ENCODE measurements at places on chromosomes 5 and 9. TPM values are rescaled to one million over a fixed set of nuclear protein-coding genes. Genes with fewer than 3 reads are reported as not detected.

DNA sequence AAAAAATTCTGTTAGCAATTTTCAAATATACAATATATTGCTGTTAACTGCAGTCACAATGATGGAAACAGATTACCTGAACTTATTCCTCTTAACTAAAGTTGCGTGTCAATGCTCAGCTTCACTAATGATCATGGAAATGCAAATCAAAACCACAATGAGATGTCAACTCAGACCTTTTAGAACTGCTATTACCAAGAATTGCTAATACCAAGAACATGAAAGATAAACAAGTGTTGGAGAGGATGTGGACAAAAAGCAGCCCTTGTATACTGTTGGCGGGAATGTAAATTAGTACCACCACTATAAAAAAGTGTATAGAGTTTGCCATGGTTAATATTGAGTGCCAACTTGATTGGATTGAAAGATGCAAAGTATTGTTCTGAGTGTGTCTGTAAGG is 1409.7 kb upstream of the CDH18 start:
- DNase-seq, result no peak

GRCh38 chr9:99182356-99182755 is 39.4 kb downstream of the ALG2 start:
- DNase-seq, result no peak

- DNase-seq, result no peak
These were observed 273.7 kb downstream of the CETN3 start for GRCh38 chr5:90135779-90136378.

DNA sequence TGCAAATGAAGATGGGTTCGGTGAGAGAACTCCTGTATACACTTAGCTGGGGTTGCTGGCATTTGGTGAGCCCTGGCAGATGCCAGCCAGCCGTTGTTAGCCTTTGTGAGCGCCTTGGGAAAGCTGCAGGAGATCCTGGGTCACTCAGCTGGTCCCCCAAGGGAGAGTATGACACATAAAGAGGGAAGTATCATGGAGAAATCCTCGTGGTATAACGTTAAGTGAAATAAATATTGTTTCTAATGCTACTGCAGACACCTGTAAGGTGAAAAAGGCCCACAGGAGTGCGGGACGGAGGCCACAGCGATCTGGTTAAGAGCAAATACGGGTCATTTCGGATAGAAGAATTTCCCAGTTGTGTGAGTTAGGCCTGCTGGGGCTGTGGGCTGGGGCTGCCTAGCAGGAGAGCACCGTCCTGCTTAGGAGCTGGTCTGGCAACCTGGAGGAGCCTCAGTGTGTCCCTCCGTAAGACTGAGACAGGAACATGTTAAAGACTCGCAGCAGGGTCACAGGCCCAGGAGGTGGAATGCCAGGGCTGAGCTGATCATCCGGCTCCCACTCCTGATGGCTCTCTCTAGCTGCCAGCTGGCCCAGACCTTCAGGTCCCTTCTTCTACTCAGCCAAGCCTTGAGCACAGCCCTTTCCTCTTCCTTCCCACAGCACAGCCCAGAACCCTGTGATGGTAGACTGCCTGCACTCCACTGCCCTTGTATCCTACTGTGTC is 4.9 kb downstream of the NKX2-5 start:
- DNase-seq, result no peak

- no peak for DNase-seq
These were observed 430.8 kb downstream of the ARHGEF28 start for GRCh38 chr5:74056789-74057164.

- peak; percentile 81 for DNase-seq
These were observed 142.3 kb downstream of the SMARCA2 start for GRCh38 chr9:2157277-2158110.

GRCh38 chr9:110994771-110995241 is 43.5 kb downstream of the LPAR1 start:
- no peak for DNase-seq

- DNase-seq, result no peak
These were observed 77.0 kb upstream of the TMC1 start for GRCh38 chr9:72444435-72444834.

DNA sequence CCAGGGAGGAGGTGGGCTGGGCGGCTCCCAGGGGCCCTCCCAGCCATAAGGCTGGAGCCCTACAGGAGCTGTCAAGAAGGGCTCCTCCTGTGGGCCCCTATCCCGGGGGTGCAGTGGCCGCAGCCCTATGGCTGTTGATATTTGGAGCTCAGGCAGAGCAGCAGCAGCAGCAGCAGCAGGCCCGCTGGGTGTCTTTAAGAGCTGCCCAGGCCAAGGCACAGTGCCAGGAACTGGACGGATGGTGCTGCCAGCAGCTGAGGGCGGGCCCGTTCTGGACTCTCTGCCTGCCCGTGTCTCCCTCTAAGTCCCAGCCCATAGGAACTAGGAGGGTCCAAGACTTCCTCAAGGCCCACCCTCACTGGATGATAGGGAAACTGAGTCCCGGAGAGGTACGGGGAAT is 3.6 kb downstream of the AK1 start:
- peak; percentile 75 for DNase-seq

GRCh38 chr5:127555826-127556225 is 38.4 kb downstream of the PRRC1 start:
- no peak for DNase-seq

DNA sequence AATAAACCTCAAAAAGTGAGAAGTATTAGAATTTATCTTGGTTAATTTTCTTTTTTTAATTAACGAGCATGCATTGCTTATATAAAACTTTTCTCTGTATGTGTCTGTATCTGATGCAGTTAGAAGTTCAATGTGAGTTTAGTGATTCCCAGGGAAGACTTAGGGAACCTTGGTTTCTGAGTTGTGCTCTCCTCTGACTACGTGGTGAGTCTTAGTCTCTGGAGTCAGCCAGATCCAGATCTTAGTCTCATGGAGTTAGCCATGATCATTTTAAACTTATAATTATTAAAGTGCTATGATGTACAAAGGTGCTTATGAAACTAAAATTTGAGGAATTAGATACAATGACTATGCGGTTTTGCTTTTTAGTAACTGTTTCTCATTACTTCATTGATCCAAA is 285.3 kb upstream of the DMRT1 start:
- DNase-seq, result no peak

GRCh38 chr9:133113163-133113948 is 7.7 kb downstream of the RALGDS start:
- DNase-seq, result no peak

- DNase-seq, result peak; percentile 86
These were observed at the start of the genes SURF1 and SURF2 for GRCh38 chr9:133356391-133357091. Gene SURF1 (minus strand): TSS chr9:133356487. CDS start chr9:133356453, 34 bp downstream. Gene SURF2 (plus strand): TSS chr9:133356550. CDS start chr9:133356593, 43 bp downstream.

DNA sequence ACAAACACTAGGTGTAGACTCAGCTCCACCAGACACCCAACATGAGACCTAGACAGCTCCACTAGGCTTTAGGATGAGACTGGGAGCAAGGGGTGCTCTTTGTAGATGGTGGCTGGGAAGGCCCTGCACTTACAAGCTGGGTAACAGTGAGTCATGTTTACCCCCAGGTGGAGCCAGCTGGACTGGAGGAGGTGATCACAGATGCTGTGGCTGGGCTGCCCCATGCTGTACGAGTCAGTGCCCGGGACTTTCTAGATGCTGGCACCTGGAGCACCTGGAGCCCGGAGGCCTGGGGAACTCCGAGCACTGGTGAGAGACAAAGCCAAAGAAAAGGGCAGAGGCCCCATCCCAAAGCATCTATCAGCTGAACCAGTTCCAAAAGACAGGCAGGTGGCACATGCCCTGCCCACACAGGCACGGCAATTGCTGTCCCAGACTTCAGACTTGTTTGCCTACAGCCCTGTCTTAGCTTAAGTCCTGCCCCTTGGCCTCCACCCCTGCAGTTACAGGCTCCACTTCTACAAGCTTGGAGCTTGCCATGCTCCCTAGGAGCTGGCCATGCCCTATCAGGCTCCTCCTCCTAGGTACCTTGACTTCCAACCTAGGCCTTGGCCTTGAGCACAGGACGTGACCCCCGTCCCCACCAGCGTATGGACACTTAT is 2.7 kb downstream of the CCL27 start:
- DNase-seq, result no peak

DNA sequence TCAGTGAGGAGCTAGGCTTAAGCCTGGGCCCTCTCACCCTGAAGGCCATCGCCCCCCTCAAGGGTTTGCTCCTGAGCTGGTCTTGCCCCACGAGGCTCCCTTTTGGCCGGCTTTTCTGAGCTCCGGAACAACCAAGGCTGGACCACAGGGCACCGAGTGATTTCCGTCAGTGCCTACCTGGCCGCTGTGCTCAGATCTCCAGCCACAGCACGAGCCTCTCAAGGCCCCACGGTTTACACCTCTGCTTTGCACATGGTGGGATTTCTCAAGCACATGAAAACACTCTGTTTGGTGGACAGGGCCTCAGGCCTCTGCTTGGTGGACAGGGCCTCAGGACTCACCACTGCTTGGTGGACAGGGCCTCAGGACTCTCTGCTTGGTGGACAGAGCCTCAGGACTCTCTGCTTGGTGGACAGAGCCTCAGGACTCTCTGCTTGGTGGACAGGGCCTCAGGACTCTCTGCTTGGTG is 15.8 kb downstream of the CLPTM1L start:
- no peak for DNase-seq

GRCh38 chr5:121189342-121190305 is 662.1 kb upstream of the FTMT start:
- peak; percentile 87 for DNase-seq

- no peak for DNase-seq
These were observed 15.0 kb downstream of the C9orf72 start for GRCh38 chr9:27558307-27558706.

DNA sequence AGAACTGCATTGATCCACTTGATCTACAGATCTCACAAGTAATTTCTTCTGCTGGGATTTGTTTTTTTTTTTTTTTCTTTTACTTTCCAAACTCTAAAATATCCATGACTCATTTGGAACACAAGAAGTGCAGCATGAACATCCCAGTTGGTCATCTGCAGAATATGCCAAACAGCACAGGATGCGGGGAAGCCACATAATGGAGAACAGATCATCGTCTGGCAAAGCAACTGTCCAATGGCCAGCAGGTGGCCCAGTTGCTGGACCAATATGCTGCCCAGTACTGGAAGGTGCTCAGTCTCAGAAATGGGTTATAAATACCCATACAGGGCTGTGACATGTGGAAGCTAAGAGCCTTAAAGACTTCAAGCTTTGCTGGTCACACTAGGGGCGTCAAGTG is 221.3 kb upstream of the TAS2R1 start:
- peak; percentile 75 for DNase-seq

DNA sequence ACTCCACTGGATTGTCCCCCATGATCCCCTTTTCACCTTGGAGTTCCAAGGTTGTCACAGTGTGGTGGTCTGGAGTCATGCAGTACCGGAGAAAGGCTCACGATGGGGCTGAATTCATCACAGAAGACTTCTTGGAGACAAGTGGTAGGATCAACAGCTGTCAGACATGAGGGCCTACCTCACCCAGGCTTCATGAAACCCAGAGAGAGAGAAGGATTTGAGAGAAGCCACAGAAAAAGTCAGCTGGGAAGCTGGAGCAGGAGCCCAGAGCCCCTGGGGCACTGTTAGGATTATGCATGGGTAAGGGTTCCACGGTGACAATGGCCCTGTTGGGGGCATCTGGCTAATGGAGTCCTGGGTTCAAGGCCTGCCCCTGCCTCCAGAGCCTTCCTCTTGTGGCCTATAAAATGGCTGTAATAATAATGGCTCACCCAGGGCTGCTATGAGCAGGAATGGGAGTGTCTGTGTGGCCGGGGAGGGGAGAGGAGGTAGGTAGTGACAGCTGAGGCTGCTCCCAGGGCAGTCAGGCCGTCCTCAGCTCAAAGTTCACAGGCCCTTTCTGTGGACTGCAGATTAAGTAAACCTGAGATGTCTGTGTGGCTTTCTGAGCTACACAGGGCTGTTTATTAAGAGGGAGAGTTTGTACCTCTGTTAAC is 910 bp downstream of the TRIM14 start:
- DNase-seq, result no peak

DNA sequence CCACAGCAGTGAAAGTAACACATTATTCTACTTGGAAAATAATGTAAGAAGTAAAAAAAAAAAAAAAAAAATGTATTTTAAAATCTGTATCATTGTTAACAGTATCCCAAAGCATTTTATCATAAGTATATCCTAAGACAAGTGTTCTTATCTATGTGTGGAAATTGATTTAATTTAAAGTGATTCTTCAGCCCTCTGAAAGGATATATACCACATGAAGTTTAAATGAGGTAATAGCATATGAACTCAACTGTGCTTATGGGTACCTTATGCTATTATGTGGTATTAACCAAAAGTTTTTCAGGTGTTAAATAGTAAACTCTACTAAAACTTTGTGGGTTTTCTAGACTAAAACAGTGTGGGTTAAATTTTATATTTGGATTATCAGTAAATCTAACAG is 2.8 kb upstream of the SECISBP2 start:
- DNase-seq, result no peak

- DNase-seq, result no peak
These were observed 1699.3 kb upstream of the CDH9 start for GRCh38 chr5:28737682-28738081.

- DNase-seq, result no peak
These were observed 654 bp downstream of the ADAMTS2 start for GRCh38 chr5:179344431-179345182.

DNA sequence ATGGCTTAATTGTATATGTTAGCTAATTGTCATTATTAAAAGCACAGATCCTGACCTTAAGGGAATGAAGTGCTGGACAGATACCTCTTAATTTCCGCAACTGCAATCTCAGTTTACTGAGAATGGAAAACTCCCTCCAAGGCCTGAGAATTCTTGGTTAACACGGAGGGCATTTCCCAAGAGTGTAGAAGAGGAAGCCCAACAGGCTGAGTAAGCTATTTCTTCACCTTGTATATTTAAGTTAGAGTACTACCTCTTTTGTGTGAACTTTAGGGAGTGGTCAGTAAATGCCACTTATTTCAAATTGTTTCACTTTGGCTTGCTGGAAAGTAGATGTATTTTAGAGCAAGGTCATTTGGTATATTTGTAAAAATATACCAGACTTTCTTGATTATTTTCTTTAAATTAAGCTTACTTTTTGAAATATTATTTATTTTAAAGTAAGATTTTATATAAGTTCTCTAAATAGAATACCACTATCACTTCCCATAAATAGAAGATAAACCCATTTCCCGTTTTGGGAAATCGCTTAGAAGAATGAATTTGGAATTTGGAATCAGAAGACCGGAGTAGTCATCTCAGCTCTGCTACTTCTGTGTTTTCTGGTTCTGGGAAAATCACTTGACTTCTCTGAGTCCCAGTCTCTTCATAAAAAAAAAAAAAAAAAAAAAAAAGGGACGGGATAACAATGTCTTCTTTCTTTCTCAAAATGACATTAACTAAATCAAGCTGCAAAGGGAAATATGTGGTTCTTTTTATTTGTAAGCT is 26.0 kb upstream of the C9orf72 start:
- DNase-seq, result no peak

GRCh38 chr5:17723876-17724275 is 89.6 kb downstream of the TAF11L14 start:
- no peak for DNase-seq

The IL31RA gene
- not detected for polyA plus RNA-seq

The ENC1 gene
- 156 TPM for polyA plus RNA-seq

The DDX4 gene
- not detected for polyA plus RNA-seq

The ANKRD34B gene
- polyA plus RNA-seq, result 0.20 TPM

The YIPF5 gene
- 27.0 TPM for polyA plus RNA-seq

The GKAP1 gene
- 14.5 TPM for polyA plus RNA-seq

The TMEM252 gene
- not detected for polyA plus RNA-seq

The GARNL3 gene
- polyA plus RNA-seq, result 7.5 TPM

The SHISAL2B gene
- polyA plus RNA-seq, result not detected

The STC2 gene
- 9.1 TPM for polyA plus RNA-seq

The CDH9 gene
- 0.37 TPM for polyA plus RNA-seq

All from brain (organoid and tissue), 16 donors.